ENCODE measurements at places on chromosomes 11 and 22. TPM values are rescaled to one million over a fixed set of nuclear protein-coding genes. Genes with fewer than 3 reads are reported as not detected.

GRCh38 chr11:132994966-132995365 lies 537.3 kb downstream of the OPCML start:
- no peak for DNase-seq

CPT1B gene
- 7.9 TPM for total RNA-seq

DNA sequence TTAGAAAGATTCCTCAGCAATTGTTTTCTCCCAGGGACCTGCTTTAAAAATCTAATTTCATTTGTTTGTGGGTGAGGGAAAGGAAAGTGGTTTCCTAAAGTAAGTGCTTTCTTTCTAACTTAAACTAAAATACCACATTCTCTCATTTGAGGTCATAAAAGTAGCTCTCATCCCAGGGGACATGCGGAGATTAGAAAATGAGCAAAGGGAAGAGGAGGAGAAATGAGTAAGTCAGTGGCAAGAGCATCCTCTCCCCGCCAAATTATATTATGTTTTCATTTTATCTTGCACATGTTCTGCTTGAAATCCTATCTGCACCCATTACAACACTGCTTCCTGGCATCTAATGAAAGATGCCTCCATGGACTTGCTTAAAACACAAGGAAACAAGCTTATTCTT lies 191.4 kb downstream of the ARHGAP42 start:
- peak; percentile 51 for DNase-seq

GRCh38 chr11:16561150-16561549 lies 177.3 kb upstream of the C11orf58 start:
- no peak for DNase-seq

GRCh38 chr22:25953919-25954318 lies 211.9 kb downstream of the MYO18B start:
- no peak for DNase-seq

- no peak for DNase-seq
Observed at GRCh38 chr11:93481279-93481678, 61.9 kb downstream of the SMCO4 start.

GRCh38 chr22:36744413-36744765 lies 31.5 kb downstream of the IFT27 start:
- DNase-seq = no peak

GRCh38 chr11:115303929-115304531 lies 200.2 kb downstream of the CADM1 start:
- DNase-seq = no peak

MS4A6E gene
- not detected for total RNA-seq

GRCh38 chr11:4393209-4393857 lies at the start of gene TRIM21:
TRIM21 (minus strand) TSS chr11:4393702; CDS start chr11:4390409, 3,293 bp downstream.
- peak; percentile 89 for DNase-seq

GRCh38 chr22:47673557-47673956 lies 911.1 kb downstream of the TBC1D22A start:
- DNase-seq = no peak

DNA sequence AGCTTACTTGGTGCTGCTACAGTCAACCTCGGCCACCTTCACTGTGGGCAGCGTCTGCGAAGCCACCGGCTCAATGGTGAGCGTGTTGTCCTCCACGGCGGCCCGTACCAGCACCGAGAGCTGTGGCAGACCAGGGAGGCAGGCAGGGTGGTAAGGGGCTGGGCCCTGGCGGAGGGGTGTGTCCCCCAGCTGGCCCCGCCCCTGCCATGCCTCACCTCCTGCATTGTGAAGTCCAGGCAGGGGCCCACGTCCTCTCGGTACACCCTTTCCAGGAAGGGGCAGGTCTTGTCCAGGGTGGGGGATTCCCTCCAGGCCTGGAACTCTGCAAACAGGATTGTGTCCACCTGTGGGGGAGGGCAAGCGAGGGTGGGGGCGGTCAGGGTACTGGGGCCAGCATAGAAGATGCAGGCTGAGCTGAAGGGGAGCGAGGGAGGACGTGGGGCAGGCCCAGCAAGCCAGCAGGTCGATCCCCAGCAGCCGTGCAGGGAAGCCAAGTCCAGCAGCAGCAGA lies 12.8 kb downstream of the RAB3IL1 start:
- no peak for DNase-seq

- peak; percentile 2 for DNase-seq
Observed at GRCh38 chr11:37788141-37788877, 1190.3 kb upstream of the RAG2 start.

- DNase-seq = peak; percentile 17
Observed at GRCh38 chr11:18012122-18012905, 533 bp downstream of the SERGEF start.

- no peak for DNase-seq
Observed at GRCh38 chr22:49855251-49855911, 1.7 kb downstream of the ZBED4 start.

DNA sequence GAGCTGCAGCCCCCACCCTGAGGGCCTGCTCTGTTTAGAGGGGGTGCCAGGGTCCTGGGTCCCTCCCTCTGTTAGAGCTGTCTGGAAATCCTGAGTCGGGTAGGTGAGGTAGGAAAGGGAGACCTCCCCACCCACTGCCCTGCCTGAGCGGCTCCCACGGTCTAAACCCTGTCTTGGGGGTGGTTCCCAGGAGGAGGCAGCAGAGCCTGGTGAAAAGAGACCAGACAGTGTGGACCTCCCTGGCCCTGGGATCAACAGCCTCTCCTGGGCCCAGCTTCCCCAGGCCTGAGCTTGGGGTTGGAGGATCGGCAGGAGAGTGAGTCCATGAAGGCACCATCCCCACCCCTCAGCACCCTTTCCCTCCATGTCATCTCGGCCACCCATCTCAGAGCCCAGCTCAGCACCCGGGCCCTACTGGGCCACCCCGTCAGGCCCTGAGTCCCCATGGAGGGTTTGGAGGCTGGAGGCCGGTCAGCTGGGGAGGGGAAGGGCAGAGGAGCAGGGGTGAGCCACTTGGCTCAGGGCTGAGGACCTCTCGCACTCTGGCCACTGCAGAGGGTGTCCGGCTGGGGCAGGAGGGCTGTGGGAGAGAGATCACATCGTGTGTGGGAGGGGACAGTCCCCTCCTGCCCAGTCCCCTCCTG lies 37.2 kb downstream of the RTN4R start:
- no peak for DNase-seq

GRCh38 chr11:102573851-102574250 lies 43.3 kb upstream of the MMP7 start:
- DNase-seq = peak; percentile 62

DNA sequence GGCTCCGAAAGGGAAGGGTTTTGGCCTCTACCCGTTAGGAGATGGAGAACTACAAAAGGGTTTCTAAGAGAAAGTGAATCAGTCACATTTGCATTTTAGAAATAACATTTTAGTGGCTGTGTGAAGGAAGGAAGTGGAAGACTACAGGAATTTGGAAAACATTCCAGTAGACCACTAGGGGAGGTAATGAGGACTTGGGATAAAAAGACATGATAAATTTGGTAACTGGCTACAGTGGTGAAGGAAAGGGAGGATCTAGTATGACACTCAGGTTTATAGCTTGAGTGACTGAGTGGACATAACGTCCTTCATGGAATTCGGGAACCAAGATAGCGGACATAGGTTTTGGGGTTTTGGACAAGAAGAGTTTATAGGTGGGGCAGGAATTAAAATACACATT lies 7.0 kb upstream of the RRM1 start:
- no peak for DNase-seq

- no peak for DNase-seq
Observed at GRCh38 chr22:23258826-23259170, 78.5 kb downstream of the BCR start.

- DNase-seq = peak; percentile 51
Observed at GRCh38 chr22:43110444-43110926, at the start of gene BIK. BIK (plus strand) TSS chr22:43110750; CDS start chr22:43124023, 13,273 bp downstream.

GRCh38 chr11:75639762-75640181 lies 29.1 kb downstream of the MAP6 start:
- peak; percentile 28 for DNase-seq

- no peak for DNase-seq
Observed at GRCh38 chr11:58498464-58498863, 9.4 kb downstream of the OR5B21 start.

NPAS4 gene
- total RNA-seq = 0.11 TPM

- no peak for DNase-seq
Observed at GRCh38 chr22:20859615-20860014, 808 bp downstream of the SNAP29 start.

MMP10 gene
- not detected for total RNA-seq

All from Daoy (cell line).